SK-N-MC (cell line): ENCODE measurements at places on chromosomes 7 and 10.

DNA sequence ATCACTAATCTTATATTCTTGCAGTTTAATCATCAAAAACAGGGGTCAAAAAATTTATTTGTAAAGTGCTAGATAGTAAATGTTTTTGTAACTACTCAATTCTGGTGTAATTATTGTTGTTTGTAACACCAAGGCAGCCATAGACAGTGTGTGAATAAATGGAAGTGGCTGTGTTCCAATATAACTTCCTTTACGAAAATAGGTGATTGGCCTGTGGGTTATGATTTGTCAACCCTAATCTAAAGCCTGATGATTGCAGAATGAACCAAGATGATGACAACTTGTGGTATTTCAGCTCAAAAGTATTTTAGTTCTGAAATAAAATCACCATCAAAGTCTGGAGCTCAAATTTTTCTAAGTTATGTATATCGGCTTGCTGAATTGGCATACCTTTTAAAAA is 34.4 kb upstream of the ETV1 start:
- DNase-seq = no peak

GRCh38 chr7:115637128-115637527 is 393.4 kb downstream of the TFEC start:
- DNase-seq = no peak

DNA sequence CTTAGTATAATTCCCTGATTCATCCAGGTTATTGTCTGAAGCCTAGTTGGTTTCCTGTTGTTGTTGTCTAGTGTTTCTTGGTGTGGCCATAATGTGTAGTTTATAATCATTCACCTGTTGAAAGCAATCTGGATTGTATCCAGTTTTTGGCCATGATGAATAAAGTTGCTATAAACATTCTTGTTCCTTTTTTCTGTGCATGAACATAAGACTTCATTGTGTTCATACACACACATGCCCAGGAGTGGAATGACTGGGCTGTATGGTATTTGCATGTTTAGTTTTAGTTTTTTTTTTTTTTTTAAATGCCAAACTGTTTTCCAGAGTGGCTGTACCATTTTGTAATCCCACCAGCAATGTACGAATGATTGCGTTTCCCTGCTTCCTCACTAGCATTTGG is 349.8 kb downstream of the SDK1 start:
- DNase-seq = no peak

GRCh38 chr7:41205600-41205999 is 497.3 kb downstream of the INHBA start:
- DNase-seq = no peak

- DNase-seq = no peak
Measured at GRCh38 chr10:44366941-44367630, 17.8 kb downstream of the CXCL12 start.

- no peak for DNase-seq
Measured at GRCh38 chr7:25249772-25250171, 21.5 kb upstream of the NPVF start.
